Activated CD4-positive, alpha-beta T cell treated with anti-CD3 and anti-CD28 coated beads for 48 hours (primary cell): ENCODE measurements at places on chromosomes 12 and 14.
A peak's percentile ranks its signal among the peaks of the same experiment; 100 is the strongest.

DNA sequence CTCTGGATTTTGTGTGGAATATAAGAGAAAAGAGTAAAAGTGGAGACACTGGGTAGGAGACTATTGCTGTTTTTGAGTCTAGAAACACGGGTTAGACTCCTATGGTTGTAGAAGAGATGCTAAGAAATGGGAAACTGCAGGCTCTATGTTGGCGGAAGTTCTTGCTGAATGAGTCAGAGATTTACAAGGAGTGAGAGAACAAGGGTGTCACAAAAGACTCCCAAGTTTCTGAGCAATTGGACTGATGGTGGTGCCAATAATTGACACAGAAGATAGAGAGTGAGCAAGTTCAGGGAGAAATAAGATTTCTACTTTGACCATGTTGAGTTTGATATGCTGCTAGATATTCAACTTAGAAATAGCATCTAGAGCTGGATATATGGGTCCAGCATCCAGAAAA is 2.6 kb upstream of the PRKD1 start:
- no peak for DNase-seq

GRCh38 chr12:11885261-11886038 is 185.3 kb upstream of the BCL2L14 start:
- DNase-seq, result no peak

GRCh38 chr14:34684578-34684977 is 29.8 kb downstream of the CFL2 start:
- no peak for DNase-seq

DNA sequence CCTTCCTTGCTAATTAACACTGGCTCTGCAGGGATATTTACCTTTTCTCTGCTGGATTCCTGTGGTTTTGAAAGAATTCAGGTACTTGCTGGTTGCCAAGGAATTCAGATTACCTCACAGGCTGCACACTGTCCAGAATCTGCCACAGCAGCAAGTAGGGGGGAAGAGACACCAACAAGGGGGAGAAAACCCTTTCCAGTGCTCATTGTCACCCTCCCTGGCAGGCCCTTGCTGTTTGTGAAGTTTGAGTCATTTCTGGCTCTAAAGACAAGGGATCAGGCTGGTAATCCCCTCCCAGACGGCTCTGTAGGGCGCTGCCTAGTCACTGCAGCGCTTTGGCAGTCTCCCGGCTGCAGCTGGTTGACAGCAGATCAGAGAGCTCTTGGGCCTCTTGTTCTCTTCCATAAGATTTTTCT is 50.8 kb downstream of the TTLL5 start:
- no peak for DNase-seq

- DNase-seq, result no peak
Measured at GRCh38 chr14:61661471-61662400, 33.6 kb upstream of the HIF1A start.

GRCh38 chr14:54175298-54175942 is 218.8 kb upstream of the BMP4 start:
- peak; percentile 61 for DNase-seq

DNA sequence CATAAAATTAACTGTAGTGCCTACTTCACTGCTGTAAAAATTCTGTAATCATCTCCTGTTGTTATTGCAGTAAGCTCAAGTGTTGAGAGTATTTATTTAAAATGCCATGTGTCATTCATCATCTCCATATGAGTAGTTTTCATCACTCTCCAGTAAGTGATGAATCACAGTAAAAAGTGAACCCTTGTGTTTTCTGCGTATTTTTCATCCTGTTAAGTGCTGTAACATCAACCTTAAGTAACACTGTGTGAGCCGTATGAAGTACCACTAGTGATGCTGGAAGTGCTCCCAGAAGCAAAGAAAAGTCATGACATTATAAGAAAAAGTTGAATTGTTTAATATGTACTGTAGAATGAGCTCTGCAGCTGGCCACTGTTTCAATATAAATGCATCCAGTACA is 55.4 kb downstream of the SLCO1B3 start:
- no peak for DNase-seq

- DNase-seq, result no peak
Measured at GRCh38 chr14:33254342-33254741, 315.7 kb downstream of the NPAS3 start.

GRCh38 chr14:76123426-76124225 is 28.1 kb upstream of the GPATCH2L start:
- DNase-seq, result no peak

DNA sequence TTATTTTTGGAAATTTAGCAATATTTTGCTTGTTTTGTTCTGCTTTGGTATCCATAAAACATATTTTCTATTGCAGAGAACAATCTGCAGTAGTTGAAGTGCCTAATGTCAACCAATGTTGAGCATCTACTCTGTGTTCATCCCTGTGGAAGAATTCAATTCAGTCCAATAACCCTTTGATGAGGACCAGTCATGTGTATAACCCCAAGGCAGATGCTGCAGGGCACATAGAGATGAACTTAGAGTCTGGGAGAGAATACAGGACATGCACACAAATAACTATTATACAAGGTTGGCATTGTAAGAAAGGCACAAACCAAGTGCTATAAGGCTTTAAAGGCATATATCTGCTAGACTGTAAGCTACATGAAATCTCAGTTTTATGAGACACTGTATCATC is 304.7 kb downstream of the LRIG3 start:
- no peak for DNase-seq

DNA sequence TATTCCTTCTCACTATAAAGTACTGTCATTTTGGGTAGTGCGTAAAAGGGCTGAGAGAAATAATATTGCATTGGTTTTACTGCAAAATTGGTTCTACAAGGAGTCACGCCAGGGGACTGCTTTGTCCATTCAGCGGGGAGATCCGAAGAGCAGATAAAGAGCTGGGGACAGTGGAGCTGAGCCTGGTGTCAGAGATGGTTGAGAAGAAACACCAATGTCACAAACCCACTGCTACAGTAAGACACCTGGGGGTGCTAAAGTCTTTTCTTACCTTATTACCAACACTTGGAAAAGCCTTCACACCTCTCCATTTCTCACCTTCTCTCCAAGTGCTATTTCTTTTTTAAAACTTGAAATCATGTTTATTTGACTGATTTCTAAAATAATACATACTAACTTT is 14.1 kb downstream of the IL31 start:
- DNase-seq, result no peak

DNA sequence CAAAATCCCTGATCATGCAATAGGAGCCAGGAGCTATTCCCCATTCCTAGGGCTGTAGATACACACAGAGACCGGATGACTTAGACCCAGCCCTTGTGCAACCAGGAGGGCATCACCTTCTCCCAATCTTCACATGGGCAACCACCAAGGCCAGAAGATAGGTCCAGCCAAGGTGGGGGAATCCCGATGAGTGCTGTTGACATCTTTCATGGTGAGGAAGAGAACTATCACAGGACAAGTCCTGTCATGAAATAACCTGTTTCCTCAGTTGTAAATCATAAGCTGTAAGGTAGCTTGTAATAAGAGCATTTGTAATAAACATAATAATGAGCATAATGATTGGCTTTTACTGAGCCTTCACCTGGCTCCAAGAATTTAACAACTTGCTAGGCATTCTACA is 89.5 kb downstream of the GCH1 start:
- DNase-seq, result no peak

DNA sequence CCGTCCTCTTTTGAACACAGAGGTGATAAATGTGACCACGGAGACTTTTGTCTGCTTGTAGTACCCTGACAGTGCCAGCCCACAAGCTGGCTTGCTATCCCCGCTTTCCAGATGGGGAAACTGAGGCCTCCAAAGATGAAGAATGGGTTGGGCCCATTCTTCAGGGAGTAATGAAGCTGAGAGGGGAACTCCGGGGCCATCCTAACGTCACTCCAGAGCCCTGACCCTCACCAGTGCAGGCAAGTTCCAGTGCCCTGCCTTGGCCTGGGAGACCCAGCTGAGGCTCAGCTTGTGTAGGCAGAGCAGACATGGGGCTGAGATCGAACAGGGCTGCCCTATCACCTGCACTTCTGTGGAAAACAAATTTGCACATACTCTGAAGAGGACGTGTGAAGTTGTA is 277.1 kb downstream of the DPF3 start:
- DNase-seq, result no peak

GRCh38 chr14:50792634-50793068 is 38.3 kb downstream of the NIN start:
- no peak for DNase-seq

- DNase-seq, result no peak
Measured at GRCh38 chr12:65364046-65364445, 85.6 kb downstream of the MSRB3 start.

- peak; percentile 84 for DNase-seq
Measured at GRCh38 chr14:22570132-22570949, 18.7 kb downstream of the DAD1 start.

DNA sequence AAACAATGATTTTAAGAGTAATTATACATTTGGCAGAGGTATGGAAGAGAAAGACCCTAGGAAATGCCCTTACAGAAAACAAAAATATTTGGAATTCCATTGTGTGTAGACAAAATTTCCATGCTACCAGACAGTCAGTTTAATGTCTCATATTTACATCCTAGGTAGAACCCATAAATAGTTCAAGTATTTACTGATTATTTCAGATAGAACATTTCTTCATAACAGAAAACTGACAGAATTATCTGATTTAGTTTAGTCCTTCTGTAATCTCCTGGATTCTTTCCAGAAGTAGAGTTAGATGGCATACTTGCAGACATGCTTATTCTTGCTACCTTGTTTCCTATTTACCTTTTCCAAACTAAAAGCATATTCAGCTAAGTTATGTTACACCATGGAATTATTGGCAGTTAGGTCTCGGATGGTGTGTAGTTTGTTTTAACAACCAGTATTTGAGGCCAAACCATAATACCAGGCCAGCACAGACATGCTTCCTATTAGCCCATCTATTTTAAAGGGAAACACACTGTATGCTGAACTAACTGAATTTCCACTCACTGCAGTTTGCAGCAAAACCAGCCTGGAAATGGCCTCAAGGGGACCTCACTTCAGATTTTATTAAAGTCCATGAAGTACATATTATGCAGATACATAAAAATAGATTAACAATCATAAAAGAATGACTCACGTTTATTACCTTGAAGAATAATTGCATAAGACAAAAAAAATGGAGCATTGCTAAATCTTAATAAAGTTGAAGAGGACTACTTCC is 126.6 kb upstream of the LRIG3 start:
- DNase-seq, result no peak

GRCh38 chr14:62445570-62445969 is 599.7 kb downstream of the KCNH5 start:
- no peak for DNase-seq

- DNase-seq, result no peak
Measured at GRCh38 chr12:62714774-62715721, 219.9 kb downstream of the PPM1H start.

GRCh38 chr12:62730649-62731048 is 204.3 kb downstream of the PPM1H start:
- DNase-seq, result no peak
